ENCODE measurements at places on chromosomes 7 and 10.

DNA sequence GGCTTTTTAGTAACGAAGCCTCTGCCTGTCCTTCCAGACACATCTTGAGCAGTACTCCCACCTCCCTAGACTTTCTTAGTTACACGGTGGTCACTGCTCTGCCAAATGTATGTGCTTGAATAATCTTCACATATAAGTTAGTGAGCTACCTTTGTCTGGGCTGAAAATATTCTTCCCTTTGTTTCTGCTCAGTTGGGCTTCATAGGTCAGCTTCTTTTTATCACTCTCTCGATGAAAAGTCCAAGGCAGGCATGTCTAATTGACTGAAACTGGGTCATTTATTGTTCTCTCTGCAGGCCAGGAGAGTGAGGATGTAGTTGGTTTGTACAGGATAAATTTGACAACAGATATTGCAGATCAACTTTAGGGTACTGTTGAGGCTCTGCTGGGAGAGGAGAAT is 636.7 kb upstream of the IGFBP3 start:
- DNase-seq: no peak

GRCh38 chr10:113491967-113492565 is 60.8 kb upstream of the HABP2 start:
- DNase-seq: no peak

DNA sequence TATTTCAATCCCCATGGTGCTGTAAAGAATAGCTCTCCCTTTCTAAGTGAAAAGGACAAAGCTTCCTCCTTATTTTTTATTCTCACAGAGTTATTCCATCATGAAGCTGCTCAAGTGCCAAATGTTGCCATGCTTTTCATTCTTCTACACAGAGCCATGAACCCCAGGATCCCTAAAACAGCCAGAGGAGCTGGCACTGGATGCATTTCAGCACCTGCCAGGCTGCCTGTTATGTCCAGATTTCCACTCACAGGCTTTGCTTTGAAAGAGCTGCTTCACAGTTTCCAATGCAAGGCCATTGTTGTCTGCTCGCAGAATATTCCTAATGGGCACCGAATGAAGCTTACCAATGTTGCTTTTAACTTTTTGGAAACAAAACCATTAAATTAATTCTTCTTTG is 256.2 kb upstream of the NPSR1 start:
- DNase-seq: no peak

- no peak for DNase-seq
Observed at GRCh38 chr10:129741280-129741977, 222.6 kb downstream of the EBF3 start.

GRCh38 chr10:99457813-99458212 is 27.4 kb upstream of the GOT1 start:
- no peak for DNase-seq

- DNase-seq: peak; percentile 32
Observed at GRCh38 chr7:127383123-127383835, 9.2 kb downstream of the ZNF800 start.

GRCh38 chr7:139561-140243 is 52.7 kb upstream of the FAM20C start:
- DNase-seq: no peak

GRCh38 chr10:50794490-50794889 is 54.8 kb downstream of the ASAH2B start:
- DNase-seq: no peak

GRCh38 chr10:133035952-133036351 is 51.8 kb upstream of the ADGRA1 start:
- no peak for DNase-seq

DNA sequence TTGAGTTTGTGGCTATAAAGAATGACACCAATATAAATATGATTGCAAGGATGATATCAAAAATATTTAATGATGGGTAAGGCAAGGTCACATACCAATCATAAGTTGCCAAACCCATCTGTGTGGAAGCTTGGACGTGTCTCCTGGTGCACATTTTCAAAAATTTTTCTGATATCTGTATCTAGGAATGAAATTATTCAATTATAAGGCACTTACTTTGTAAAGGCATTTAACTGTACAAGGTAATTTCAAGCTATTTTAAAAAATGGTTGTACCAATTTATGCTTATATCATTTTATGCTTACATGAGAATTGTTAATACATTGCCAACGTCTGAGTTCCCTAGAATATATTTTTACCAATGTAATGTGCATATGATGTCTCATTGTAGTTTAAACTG is 306.4 kb upstream of the CACNA2D1 start:
- no peak for DNase-seq

GRCh38 chr10:99172128-99172738 is 63.4 kb downstream of the HPSE2 start:
- DNase-seq: peak; percentile 25

DNA sequence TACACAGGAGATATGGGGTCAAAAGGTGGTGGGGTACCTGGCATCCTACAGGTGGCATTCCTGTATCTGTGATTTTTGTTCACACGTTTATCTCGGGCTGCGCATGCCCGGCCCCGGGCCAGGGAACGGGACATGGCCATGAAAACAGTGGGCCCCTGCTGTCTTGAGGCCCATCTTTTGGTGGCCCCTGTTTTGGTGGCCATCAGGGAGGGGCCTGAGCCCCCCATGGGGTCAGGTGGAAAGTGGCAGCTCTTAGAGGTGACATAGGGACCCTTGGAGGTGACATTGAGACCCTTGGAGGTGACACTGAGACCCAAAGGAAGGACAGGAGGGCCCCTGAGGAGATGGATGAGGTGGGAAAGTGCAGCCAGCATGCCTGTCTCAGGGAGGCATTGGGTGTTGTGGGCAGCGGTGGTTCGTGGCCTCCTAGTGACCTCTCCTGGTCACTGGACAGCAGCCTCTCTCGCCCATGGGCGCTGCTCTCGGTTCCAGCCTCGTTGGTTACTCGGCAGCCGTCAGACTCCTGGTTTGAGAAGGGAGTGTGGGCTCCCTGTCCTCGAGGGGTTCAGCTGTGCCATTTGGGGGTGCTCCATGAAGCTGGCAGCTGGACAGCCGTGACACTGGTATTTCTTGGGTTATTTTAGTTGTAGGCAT is 39.9 kb downstream of the INPP5A start:
- DNase-seq: no peak

DNA sequence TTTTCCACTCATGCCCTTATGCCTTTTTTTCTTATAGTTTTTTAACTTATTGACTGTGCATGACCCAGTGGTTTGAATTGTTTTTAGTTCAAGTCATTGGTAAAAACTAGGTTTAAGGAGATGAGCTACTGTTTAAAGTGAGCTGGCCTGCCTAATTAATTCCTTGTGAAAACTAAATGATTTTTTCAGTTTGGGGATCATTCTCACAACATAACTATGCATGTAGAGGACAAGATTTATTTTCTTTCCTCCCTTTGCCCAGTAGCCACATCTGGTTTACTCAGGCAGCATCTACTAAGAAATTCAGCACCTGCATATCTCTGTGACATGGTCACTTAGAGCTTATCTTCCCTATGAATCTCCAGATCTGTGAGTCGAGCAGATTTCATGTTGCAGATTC is 1.7 kb downstream of the ADO start:
- DNase-seq: no peak

GRCh38 chr7:47389923-47390630 is 191.8 kb downstream of the TNS3 start:
- DNase-seq: no peak

DNA sequence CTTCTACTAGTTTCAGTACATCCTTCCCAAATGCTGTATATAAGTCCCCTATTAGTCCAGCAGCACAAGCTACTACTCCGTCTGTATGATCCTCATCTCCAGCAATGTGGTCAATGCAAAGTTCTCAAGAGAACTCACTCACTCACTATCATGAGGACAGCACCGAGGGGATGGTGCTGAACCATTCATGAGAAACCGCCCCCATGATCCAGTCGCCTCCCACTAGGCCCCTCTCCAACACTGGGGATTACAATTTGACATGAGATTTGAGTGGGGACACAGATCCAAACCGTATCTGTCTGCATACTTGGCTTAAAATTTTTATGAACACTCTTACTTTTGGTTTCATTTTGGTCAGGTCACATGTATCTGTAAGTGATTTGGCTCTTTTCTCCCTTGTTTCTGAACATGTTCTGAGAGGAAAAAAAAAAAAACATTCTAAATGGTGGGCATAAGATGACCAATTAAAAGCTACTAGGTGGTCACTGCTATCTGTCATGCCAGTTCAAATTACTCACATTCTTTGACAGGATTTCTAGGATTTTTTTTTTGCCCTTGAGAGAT is 60.1 kb downstream of the ZNF783 start:
- DNase-seq: no peak
